Stimulated activated CD4-positive, alpha-beta T cell treated with anti-CD3 and anti-CD28 coated beads, Interleukin-12 subunit alpha, Interleukin-12 subunit beta, amount 100 ng/mL, for 4 hours (primary cell): ENCODE measurements at places on chromosomes 13 and 19.

DNA sequence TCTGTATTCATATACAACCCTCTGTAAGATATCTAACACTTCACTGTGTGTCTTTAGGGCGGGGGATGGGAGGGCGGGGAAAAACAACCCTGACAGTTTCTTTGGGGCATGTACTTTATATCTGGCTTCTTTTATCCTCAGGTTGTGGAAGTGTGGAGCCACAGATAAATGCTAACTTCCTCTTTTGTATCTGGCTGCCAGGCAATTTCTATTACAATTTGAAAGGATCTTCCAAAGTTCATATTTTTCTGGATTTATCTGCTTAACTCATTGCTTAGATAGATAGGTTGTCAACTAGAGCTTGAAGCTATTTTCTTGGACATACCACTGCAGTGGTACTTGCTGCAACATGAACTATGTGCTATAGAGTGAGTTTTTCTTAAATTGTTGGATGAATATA, 393.0 kb downstream of the LMO7 start:
- DNase-seq: no peak

GRCh38 chr19:28242317-28242927, 970.5 kb downstream of the UQCRFS1 start:
- DNase-seq: no peak

- no peak for DNase-seq
Observed at GRCh38 chr13:73417012-73417615, 358.3 kb downstream of the KLF5 start.

- DNase-seq: no peak
Observed at GRCh38 chr13:114106526-114106925, 25.9 kb downstream of the RASA3 start.

GRCh38 chr19:29568036-29569025, 37.8 kb upstream of the POP4 start:
- DNase-seq: no peak

GRCh38 chr19:41321600-41322270, 11.8 kb downstream of the CCDC97 start:
- DNase-seq: no peak

DNA sequence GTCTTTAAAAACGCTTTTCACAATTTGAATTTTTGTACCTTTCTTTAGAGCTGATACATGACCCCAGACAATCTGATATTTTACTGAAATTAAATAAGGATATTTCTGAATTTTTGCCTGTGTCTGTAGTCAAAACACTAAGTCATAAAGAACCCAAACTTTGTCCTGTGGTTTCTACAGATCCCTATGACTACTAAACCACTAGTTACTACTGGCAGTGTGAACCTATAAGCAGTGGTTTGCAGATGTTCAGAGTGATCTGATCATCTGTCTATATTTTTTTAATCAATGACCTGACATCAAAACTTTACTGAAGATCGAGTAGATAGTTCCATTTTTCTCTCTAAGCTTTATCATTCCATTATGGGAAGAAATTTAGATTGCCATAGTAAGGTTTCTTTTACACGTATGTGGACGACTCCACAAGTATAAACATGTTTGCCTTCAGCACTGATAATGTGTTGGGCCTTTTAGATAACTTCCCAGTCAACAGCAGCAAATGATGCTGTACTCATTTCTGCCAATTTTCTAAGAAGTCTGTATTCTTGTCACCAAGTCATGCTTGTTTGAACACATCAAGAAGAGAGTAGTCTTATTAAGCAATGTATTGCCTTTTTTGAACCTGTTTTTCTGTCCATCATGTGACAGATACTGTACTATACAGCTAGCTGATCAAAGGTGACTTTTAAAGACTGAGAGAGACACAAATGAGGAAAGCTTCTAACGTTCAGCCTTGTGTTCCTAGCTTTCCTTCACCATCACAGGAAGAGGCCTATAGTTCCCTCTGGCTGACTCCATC, 21.8 kb downstream of the POLR1D start:
- no peak for DNase-seq

GRCh38 chr13:21894091-21894490, 223.2 kb downstream of the FGF9 start:
- DNase-seq: no peak
